Stimulated activated CD8-positive, alpha-beta memory T cell treated with anti-CD3 and anti-CD28 coated beads, Interleukin-7, amount 100 ng/mL, for 1 hour (primary cell): ENCODE measurements at places on chromosomes 1 and 21.

DNA sequence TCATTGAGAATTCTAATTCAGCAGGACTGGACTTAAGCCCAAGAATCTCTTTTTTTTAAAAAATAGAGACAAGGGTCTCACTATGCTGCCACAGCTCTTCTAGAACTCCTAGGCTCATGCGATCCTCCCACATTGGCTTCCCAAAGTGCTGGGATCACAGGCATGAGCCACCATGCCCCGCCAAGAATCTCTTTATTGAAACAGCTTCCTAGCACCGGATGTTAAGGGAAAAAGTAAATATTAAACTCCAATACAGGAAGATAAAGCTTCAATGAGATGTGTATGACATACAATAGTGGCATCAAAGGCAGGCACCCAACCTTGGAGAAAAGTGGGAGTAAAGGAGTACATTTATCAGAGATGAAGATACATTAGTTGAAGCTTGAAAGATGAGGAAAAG lies 25.5 kb downstream of the PUM1 start:
- no peak for DNase-seq

GRCh38 chr1:86000601-86001000 lies 156.0 kb downstream of the COL24A1 start:
- DNase-seq = no peak

DNA sequence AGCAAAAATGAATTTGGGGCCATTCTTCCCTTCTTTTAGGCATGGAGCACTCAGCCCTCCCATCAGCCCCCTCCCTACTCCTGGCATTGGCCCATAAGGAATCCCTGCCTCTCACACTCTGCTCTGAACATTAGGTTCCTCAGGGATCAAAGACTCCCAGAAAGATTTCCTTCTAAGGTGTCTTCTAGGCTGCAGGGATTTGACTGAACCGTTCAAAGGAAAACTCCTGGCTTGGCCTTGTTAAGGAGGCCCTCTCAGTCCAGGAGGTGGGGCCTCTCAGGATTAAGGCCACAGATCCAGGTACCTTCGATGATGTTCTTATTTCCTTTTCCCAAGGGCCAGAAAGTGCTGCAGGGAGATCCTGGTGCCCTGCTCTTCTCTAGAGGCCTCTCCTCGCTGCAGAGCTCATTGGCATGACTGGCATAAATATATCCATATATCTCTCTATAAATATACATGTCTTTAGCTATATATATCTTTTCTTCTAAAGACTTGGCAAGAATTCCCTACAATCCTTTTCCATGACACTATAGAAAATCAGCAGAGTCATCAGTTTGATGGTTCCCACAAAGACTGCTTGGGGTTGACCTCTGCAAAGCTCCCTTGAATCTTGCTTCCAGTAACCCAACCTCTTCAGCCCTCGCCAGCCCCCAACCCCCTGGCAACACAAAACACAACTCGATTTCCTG lies 59.1 kb downstream of the PLXNA2 start:
- no peak for DNase-seq

DNA sequence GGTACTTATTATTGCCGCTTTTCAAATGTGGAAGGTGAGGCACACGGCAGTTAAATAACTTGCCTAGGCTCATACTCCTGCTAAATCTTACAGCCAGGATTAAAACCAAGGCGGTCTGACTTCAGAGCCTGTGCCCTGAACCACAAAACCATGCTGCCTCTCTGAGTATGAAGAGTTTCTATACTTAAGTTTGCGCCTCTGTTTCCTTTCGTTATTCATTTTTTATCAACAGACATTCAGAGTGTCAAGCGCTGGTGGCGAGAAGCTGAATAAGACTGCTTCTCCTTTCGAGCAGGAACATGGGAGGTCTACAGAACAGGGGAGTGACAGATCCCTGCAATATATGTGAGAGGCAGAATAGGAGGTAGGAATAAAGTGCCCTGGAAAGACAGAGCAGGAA lies 96.0 kb upstream of the DUSP10 start:
- no peak for DNase-seq

DNA sequence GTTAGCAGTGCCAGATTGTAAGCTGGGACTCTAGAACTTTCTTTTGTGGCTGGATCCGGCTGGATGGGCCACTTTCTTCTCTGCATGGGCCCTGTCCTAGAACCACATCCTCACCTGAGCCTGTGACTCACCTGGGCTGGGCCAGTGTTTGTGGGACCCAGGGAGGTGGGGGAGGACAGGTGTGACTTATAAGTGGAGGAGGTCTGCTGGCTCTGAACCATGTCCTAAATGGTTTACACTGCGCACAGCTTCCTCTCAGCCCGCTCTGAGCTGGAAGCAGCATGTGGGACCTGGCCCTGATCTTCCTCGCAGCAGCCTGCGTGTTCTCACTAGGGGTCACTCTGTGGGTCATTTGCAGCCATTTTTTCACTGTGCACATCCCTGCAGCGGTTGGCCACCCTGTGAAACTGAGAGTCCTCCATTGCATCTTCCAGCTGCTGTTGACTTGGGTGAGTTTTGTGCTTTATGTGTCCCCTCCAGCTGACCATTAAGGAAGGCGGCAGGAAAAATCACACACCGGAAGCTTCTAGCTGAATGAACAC lies at the start of gene AADACL3:
Gene AADACL3 (plus strand): TSS at position 215 of the 542 bp plus-strand sequence. CDS start 67 bp downstream, at position 282.
- DNase-seq = no peak

- no peak for DNase-seq
These were observed 775.0 kb downstream of the USP25 start for GRCh38 chr21:16504766-16505165.

- DNase-seq = no peak
These were observed 11.5 kb downstream of the KNCN start for GRCh38 chr1:46539972-46540371.

DNA sequence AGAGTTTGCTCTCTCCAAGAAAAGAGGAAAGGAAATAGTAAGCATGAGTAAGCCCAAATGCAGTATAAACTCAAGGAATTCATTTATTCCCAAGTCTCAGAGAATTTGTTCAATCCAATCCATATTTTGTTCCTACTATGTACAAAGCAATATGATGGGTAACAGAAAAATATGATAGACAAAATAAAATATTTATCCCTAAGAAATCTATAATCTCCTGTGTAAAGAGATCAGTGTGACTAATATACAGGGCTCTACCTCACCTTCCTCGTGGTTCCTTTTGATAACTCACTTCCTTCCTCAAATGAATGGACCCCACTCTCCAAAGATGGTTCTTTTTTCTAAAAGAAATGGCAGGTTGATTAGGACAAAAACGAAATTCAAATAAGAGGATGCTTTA lies 7.6 kb downstream of the CLSPN start:
- DNase-seq = no peak

DNA sequence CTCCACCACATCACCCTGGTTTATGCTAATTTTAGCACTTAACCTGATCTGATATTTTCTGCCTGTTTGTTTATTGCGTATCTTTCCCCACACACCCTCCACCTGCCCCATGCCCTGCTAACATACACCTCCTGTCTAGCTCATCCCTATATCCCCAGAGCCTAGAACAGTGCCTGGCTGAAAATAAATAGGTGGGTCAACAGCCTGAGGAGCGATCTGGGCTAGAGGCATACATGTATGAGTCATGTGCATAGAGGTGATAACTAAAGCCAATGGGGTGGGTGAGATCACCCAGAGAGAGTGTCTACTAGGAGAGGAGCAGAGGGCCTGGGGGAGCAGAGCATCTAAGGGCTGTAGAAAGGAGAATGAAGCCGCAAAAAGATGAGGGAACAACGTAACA lies 2.7 kb downstream of the HTR1D start:
- DNase-seq = no peak

DNA sequence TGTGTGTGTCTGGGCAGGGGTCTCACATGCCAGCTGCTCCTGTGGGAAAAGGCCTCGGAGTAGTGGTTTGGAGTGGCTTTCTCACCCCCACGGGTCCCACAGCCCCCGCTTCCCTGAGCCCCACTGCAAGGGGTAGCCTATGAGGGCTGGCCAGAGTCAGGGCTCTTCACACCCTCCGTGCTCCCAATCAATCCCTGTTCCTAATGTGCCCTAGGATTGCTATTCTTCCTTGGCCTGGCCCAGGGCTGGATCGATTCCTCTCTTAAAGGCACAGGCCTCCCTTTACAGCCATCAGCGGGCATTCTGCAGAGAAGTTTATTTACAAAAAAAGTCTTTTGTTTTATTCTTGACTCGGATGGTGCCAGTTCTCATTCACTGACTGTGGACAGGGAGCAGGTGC lies 19.3 kb upstream of the ACTL8 start:
- no peak for DNase-seq

- no peak for DNase-seq
These were observed 65.6 kb upstream of the ARHGAP29 start for GRCh38 chr1:94303005-94303404.

- no peak for DNase-seq
These were observed 24.1 kb downstream of the CHI3L2 start for GRCh38 chr1:111251570-111251969.

DNA sequence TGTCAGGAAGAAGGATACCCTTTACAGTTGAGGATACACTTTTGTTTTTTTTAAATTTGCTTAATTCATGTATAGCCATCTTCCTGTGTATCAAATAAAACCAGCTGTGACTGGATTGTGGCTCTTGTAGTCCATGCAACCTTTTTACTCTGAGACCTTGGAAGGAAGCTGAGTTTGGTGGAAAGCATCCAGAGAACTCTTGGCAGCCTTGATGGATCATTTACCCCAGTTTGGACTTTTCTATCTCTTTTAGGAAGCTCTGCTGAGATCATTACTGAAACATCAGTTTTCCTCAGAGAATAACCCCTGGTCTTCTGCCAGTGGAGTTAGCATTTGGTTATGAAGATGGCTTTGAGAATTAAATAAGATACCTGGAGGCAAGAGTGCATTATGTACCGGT lies 21.2 kb upstream of the APOBEC4 start:
- DNase-seq = no peak

DNA sequence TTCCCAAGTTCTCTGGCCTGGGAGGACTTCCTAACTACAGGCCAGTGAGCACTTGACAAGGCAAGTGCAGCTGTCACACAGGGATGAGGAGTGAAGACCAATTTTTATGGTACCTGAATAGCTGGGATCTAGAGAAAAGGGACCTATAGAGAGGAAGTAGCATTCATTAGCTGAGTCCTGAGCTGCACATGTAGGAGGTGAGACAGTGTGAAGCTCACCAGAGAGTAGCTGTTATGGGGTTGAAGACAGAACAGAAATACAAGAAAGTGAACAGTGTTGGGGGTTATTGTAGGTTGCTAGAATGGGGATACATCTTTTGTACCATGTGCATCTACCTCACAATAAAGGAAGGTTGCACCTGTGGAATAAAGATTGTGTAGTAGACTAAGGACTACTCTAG lies 37.7 kb upstream of the PYHIN1 start:
- no peak for DNase-seq

GRCh38 chr1:152191711-152192110 lies 32.3 kb downstream of the HRNR start:
- no peak for DNase-seq

DNA sequence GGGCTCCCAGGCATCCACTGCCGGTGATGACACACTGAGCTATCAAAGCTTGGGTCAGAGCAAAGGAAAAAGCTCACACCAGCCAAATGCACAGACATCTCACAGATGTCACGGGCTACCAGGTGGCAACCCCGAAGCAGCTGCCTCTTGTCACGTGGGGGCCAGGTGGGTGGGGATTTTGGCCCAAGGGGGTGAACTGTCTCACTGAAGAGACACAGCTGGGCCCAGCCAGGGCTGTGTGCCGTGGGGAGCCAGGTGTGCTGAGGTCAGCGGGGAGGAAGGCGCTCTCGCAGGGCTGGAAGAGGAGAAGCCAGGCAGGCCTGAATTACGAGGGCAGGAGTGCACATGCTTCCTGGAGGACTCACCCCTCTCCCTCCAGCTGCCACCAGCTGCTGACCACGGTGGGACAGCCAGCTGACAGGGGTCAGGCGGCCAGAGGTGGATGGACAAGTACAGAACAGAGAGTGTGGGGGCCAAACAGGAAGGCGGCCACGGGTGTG lies 32.4 kb downstream of the KCNN3 start:
- no peak for DNase-seq

DNA sequence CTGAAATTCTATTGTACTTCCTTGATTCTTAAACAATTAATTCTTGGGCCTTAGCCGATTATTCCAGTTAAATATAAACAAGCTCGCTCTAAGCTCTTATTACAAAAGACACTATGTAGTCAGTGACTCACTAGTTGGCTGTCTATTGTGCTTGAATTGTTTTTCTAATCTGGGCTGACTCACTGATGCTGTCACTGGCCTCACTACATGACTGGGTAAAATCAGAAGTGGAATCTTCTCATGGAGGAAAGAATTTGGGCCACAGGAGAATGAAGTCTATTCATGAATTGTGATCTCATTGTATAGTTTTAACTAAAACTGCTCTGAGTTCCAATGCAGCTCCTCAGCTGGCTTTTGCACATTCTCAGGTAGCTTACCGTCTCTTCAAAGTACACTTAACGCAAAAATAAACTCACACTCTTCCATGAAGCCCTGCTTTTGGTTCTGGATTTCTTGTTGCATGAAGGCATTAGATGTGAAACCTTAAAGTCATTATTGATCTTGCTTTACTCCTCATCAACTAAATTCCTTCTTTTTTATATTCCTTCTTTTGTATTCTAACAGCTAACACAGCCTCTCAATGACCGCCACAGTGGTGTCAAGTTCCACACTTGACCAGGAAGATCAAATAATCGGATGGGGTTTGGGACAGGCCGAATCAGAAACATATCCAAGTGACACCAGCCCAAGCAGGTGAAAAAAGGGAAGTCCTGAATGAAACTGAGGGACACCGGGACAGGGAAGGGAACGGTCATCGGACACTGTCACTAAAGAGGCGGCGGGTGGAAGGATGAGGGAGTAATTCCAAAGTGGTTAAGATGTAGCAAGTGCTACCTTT lies 80.9 kb upstream of the LBR start:
- no peak for DNase-seq

- DNase-seq = no peak
These were observed 14.4 kb downstream of the CASP9 start for GRCh38 chr1:15509586-15509985.
